Posterior vena cava (tissue), 2 donors: ENCODE measurements at places on chromosomes 7 and 10. TPM values are rescaled to one million over a fixed set of nuclear protein-coding genes. Genes with fewer than 3 reads are reported as not detected.

- peak; percentile 80 for DNase-seq
Measured at GRCh38 chr10:11610826-11611247, 613 bp downstream of the USP6NL start.

DNA sequence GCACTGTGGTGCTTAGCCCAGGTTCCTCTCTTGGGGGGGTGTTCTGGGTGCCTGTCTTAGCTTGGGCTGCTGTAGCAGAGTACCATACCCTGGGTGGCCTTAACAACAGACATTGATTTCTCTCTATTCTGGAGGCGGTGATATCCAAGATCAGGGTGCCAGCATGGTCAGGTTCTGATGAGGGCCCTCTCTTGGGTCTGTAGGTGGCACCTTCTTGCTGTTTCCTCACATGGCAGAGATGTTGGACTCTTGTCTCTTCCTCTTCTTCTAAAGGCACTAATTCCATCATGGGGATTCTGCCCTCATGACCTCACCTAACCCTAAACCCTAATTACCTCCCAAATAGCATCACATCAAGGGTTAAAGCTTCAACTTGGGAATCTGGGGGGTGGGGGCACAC lies 19.9 kb upstream of the CRHR2 start:
- DNase-seq, result no peak

GRCh38 chr7:128799451-128799850 lies 7.7 kb downstream of the CCDC136 start:
- DNase-seq, result no peak

DNA sequence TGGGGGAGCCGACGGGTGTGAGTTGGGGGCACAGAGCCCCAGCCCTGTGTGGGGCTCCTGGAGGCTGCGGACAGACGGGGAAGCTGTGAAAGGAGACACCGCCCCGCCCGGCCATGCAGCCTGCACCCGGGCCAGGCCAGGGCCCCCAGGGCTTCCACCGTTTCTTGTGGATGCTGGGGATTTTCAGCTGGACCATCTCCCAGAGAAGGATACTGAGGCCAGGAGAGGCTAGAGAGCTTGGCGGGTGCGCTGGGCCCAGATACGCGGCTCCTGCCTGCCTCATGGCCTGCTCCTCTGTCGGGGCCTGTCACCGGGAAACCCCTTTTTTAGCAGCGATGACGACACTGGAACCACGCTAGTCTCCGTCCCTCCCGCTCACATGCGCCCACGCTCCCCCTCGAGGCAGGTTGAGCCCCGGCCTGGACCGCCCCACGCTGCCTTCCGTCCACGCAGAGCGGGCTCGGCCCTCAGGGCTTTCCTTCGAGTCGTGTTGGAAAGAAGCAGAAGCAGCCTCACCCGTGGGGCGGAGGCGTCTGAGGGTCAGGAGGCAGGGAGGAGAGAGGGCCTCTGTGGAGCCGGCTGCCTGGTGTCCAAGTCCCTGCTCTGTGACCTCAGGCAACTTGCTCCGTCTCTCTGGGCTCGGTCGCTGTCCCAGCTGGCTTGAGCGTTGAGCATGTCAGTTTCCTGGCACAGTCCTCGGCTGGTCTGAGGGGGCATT lies 11.7 kb downstream of the TMEM184A start:
- peak; percentile 82 for DNase-seq

DNA sequence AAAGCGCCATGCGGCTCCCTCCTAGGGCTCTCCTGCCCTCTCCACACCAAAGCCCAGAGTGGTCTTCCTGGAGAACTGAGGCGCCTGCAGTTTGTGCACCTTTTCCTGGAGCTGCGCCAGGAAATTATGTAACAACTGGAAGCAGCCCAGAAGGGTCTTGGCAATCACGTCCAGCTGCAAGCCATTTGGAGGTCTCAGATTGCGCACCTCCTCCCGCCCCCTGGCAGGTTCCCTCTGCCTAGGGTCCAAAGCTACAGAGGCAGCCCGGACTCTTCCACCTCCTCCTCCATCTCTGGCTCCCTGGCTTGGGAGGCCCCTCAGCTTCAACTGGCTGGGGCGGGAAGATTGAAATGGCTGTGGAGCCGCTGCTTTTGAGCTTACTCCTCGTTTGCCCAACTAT lies 34.0 kb upstream of the SFTPD start:
- no peak for DNase-seq

- no peak for DNase-seq
Measured at GRCh38 chr7:70188901-70189650, 590.8 kb downstream of the AUTS2 start.

DNA sequence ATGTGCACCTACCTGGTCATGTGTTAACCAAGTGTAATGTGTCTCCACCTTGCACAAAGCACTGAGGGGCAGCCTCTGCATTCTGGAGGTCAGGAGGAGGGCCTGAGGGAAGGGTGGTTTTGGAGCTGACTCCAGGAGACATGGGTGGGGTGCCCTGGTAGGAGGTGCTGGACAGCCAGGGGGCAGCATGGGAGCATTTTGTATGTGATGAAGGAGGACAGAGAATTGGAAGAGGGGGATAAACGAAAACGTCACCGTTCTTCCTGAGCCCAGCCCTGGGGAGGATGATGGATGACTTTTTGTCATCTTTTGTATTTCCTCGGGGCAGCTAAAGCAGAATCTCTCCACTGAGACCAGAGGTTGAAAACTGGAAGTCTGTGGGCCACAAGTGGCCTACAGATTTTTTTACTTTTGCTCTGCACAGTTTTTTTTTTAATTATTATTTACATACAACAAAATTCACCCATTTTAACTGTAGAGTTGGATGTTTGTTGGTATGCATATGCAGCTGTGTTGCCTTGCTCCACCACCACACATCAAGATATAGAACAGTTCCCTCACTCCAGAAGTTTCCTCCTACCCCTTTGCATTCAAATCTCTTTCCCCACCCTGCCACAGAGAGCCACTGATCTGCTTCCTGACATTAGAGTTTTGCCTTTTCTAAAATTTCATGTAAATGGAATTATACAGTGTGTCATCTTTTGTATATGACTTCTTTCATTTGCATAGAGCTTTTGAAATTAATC lies 242.5 kb downstream of the VTI1A start:
- no peak for DNase-seq

GRCh38 chr7:151647874-151648273 lies 128.2 kb upstream of the RHEB start:
- no peak for DNase-seq

DNA sequence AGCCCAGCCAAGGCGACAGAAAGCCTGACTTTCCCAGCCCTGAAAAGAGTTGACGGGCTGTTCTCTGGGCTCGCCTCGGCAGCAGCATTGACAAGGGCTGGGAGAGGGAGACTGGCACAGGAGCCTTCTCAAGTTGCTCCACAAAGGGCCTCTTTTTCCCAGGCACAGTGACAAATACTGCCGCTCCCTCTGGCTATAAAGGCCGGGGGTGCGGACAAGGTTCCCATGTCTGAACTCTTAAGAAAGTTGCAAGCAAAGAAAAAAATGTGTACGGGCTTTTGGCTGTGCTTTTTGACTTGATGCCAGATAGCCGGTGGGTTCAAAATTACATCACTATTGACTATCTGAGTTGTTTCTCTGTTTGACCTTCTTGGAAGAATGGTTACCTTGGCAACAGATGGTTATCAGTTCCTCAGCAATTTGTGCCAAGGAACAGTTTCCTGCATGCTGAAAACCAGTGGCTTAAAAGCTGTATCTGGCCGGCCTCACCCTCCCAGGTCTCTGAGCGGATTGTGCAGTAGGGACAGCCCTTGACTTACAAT lies 115.9 kb upstream of the EEPD1 start:
- DNase-seq, result no peak

DNA sequence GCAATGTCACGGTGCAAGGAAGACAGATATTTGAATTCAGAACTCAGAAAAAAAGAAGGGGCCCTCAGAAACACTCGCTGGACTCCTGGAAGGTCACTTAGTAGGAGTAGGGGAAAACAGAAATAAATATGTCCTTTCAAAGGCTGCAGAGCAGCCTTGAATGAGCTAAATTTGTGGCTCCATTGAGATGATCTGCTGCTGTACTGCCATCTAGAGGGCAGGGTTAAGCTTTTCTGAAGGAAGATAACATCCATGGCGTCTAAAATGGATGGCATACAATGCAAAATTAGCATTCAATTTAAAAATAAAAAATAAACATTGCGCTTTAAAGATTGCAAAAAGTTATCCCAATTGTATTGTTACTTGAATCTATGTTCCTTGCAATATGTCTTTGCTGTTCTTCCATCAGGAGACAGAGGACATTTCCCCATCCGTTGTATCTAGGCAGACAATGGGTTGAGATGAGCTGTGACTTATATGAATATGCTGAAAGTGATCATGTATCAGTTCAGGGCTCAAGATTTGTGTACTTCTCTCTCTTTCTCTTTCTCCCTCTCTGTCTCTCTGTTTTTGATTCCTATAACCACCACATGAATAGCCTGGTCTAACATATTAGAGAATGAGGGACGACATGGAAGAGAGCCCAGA lies 642.2 kb downstream of the SH2D4B start:
- DNase-seq, result no peak

GRCh38 chr7:77843194-77843593 lies 44.6 kb downstream of the PHTF2 start:
- no peak for DNase-seq

DNA sequence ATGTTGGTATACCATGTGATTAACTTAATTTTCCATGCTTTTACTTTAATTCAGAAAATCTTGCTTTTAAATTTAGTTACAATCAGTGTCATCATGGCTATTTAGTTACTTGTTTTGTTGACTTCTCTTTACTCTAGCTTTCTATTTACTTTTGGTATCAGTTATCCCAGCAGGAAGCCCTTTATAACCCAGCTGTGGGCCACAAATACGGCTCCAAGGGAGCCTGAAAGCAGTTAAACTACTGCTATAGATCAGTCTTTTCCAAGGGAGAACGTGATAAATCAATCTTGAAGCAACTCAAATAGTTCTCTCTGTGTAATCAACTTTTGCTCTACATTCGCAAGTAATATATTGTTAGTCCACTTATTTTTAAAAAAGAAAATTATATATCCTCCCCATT lies 287.4 kb downstream of the CACNA2D1 start:
- no peak for DNase-seq

DNA sequence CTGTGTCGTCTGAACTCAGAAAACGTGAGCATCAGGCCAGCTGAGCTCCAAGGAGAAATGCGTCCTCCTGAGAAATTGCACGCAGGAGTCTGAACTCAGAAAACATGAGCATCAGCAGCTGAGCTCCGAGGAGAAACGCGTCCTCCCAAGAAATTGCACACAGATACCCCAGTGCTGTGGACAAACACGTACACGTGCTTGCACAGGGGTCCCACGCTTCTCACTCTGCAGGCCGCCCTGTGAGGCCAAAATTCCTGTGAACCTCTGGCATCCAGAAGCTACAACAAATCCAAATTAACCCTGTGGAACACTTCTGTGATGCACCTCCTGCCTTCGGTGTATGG lies 133.8 kb downstream of the WDR37 start:
- peak; percentile 51 for DNase-seq

DNA sequence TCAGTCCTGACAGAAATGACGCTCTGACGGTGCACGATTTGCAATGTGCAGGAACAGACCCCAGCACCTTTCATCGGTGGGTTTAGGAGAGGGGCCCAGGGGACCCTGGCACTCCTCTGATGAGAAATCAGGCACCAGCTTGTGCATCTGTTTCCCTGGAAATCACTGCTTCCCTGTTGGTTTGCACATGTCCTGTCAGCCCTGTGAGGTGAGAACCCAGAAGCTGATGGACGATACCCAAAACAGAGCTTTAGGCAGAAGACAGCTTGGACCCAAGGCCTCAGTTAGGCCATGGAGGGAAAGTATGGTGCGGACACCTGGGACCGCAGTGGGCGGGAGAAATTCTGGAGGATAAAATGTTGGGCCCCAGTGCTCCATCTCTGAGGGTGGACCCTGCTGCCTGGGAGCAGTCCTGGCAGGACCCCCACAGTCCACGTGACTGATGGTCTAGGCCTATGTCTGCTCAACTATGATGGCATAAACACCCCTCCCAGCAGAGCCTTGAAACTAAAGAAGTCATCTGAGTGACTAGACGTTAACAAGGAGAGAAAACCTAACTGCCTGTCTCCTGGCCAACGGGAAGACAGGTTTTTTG lies 242.8 kb downstream of the PTPRN2 start:
- peak; percentile 32 for DNase-seq

GRCh38 chr10:118161461-118162246 lies 114.9 kb upstream of the RAB11FIP2 start:
- DNase-seq, result no peak

GRCh38 chr7:8684426-8684825 lies 251.0 kb downstream of the NXPH1 start:
- no peak for DNase-seq

- DNase-seq, result no peak
Measured at GRCh38 chr7:68314208-68314607, 1284.1 kb upstream of the AUTS2 start.

- DNase-seq, result no peak
Measured at GRCh38 chr7:137682596-137682995, 164.2 kb downstream of the DGKI start.

- peak; percentile 62 for DNase-seq
Measured at GRCh38 chr10:6739530-6740174, 159.6 kb upstream of the PRKCQ start.

DNA sequence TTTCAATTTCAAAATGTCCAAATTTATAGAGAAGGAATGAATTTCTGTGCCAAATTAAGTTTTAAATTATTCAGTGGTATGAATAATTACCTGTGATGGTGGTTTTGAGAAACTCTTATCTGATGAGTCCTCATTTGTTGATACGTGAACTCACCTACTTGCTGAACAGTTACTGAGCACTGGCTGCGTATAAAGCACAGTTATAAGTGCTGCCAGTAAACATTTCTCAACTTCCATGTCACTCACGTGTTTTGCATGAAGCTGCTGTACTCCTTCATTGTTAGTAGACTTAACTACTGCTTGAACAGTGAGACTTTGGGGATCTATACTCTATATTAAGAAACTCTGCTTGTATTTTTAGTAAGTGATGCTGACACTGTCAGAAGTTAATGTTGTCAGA lies 269.1 kb upstream of the FZD8 start:
- DNase-seq, result no peak

- DNase-seq, result no peak
Measured at GRCh38 chr10:5396556-5397300, 7.9 kb downstream of the TUBAL3 start.

- no peak for DNase-seq
Measured at GRCh38 chr7:131409129-131409766, 81.6 kb downstream of the MKLN1 start.

- DNase-seq, result peak; percentile 35
Measured at GRCh38 chr10:78223088-78223487, 189.4 kb downstream of the RPS24 start.

- no peak for DNase-seq
Measured at GRCh38 chr10:8431511-8431910, 377.0 kb downstream of the GATA3 start.

Gene MYL10
- total RNA-seq, result not detected

Gene COL13A1
- 1.3 TPM for total RNA-seq

Gene SAMD8
- total RNA-seq, result 26.6 TPM

Gene GNG11
- 22.7 TPM for total RNA-seq

Gene KLLN
- total RNA-seq, result 0.88 TPM

Gene NAT16
- total RNA-seq, result not detected

Gene CTTNBP2
- total RNA-seq, result 7.9 TPM

Gene BTBD16
- not detected for total RNA-seq

Gene SPAG6
- total RNA-seq, result not detected

Gene FAM25C
- total RNA-seq, result not detected

Gene DDX21
- total RNA-seq, result 55.7 TPM
